ENCODE measurements at places on chromosomes 16 and 17.

DNA sequence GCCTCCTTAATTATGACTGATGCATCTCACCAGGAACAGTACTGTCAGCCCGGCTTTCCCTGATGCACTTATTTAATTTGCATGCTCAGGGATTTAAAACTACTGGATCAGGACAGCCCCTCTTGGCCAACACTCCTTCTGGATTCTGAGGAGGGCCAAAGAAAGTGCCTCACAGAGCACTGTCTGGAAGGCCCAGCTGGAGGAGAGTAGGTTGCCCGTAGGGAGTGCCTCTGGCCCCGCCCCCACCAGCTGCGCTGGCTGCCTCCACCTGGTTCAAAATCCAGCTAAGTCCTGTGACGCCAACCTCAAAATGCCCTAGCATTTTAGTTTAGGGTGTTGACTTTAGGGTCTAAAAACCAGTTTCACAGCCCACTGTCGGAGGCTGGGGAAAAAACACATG, 49.4 kb upstream of the SREBF1 start:
- DNase-seq, result no peak

DNA sequence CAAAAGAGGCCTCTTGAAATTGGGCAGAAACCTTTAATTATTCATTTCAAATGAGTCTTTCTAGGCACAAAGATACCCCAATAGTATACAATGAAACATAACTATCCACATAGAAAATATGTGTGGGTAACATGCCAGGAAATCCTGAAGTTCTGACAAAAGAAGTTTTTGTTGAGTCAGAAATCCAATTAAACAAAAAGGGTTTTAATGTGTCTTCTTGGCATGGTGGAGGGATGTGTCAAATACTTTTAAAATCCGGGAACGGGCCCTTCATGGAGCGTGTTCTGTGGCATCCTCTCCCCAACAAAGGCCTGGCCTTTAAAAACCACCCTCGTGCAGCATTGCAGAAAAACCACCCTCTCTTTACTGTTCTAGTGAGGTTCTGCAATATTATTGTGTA, 14.2 kb downstream of the CDRT4 start:
- no peak for DNase-seq

DNA sequence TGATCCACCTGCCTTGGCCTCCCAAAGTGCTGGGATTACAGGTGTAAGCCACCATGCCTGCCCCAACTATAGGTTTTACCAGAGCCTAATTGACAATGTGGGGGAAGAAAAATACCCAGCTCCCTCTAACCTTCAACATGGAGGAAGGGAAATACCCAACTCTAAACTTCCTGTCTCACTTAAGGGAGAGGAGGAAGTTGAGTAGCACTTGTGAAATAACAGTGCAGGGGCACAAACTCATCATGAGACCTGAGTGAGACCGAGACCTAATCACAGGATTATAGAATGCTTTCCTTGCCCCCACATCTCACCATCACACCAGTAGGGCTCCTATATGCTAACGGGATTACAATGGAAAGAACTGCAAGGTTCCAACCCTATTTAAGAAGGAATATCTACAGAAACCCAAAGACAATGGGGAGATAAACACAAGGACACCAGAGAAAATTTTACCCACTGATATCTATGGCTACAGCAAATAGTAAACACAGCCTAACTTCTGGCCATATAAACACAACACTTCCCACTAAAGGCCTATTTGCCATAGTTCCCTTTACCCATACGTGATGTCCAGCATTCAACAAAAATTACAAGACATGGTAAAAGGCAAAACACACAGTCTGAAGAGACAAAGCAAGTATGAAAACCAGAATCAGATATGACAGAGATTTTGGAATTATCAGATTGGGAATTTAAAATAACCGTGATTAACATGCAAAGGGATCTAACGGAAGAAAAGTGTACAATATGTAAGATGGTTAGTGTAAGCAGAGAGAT, 26.9 kb downstream of the OR3A1 start:
- no peak for DNase-seq

- DNase-seq, result no peak
These were observed 62.2 kb downstream of the UTP18 start for GRCh38 chr17:51322390-51323029.

GRCh38 chr17:37065486-37066321, 117.0 kb downstream of the AATF start:
- no peak for DNase-seq

GRCh38 chr16:67021321-67021720, 7.6 kb upstream of the CBFB start:
- no peak for DNase-seq

GRCh38 chr17:42744806-42745617, at the start of gene EZH1:
EZH1 (minus strand) TSS chr17:42745040; CDS start chr17:42728941, 16,099 bp downstream.
- peak; percentile 85 for DNase-seq

DNA sequence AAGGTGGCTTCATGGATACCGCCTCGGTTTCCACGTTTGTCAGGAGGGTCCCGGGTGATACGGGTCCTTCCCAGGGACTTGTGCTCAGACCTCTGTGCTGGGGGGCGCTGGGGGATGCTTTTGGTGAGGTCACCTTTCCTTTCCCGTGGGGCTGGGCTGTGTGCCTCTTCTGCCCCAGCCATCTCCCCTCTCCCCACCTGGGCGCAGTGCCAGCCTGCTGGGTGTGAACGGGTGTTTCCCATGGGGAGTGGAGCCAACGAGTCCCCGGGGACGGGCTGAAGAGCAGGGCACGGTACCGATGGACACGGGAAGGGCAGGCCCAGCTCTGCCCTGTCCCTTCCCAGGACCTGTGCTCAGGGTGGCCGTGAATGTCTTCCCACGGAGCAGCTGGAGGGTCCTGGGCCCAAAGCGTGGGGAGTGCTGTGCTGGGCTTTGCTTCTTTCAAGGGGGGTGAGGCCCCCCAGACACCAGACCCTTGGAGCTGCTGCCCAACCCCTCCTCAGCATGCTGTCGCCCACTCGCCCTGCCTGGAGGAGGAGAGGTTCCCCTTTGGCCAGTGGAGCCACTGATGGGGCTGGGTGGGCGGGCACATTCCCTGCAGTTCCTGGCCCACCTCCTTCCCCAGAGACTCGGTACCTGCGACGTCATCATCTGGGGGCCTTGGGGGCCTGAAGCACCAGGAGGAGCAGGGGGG, 15.5 kb downstream of the TELO2 start:
- no peak for DNase-seq

All from stimulated activated CD4-positive, alpha-beta T cell treated with anti-CD3 and anti-CD28 coated beads, Interleukin-1b, Interleukin-23, amount 100 ng/mL, for 1 hour (primary cell).